ENCODE measurements at places on chromosomes 1 and 21. TPM values are rescaled to one million over a fixed set of nuclear protein-coding genes. Genes with fewer than 3 reads are reported as not detected.

DNA sequence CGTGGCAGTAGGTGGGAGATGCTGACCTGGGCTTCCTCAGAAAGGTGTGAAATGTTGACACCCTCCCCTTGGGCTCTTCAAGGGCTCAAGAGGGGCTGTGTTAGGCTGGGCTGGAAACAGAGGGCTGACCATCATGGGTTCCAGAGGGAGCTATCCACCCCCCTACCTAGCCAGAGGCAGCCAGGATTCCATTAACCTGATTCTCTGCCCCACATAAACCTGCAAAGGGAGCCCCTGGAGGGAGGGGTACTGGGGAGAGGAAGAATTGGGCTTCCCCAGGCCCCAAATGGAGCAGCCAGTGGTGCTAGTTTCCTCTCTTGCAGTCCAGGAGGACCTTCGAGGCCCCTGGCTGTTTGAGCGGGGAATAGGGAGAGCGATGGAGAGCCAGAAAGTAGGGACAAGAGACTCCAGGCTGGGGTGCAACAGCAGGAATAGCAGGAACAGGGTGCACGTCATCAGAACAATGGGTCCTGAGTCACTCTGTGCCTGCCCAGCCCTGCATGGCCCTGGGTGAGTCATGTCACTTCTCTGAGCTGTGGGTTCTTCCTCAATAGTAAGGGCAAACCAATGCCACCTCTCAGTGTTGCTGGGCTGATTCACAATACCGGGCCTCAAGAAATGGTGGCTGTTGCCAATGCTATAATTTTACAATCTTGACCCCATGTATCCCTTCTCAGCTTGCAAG is 121.2 kb downstream of the EPHB2 start:
- DNase-seq, result peak; percentile 32
- no peak overlapping the region for H3K4me3 ChIP-seq
- H3K27me3 ChIP-seq, result no peaks in the 10 kb centered on the region
- no peaks in the 10 kb centered on the region for H3K4me1 ChIP-seq

DNA sequence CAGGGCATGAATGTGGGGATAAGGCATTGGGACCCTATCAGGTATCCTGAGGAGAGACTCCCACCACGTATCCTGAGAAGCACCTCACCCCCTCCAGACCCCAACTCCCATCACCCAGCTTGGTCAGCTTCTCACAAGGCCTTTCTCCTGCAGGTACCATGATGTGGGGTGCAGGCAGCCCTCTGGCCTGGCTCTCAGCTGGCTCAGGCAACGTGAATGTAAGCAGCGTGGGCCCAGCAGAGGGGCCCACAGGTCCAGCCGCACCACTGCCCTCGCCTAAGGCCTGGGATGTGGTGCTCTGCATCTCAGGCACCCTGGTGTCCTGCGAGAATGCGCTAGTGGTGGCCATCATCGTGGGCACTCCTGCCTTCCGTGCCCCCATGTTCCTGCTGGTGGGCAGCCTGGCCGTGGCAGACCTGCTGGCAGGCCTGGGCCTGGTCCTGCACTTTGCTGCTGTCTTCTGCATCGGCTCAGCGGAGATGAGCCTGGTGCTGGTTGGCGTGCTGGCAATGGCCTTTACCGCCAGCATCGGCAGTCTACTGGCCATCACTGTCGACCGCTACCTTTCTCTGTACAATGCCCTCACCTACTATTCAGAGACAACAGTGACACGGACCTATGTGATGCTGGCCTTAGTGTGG is 1.3 kb downstream of the GPR3 start:
- H3K4me3 ChIP-seq, result no peak overlapping the region
- no peaks in the 10 kb centered on the region for H3K36me3 ChIP-seq
- H3K4me1 ChIP-seq, result peaks cover 8% of the 10 kb centered on the region
- H3K27ac ChIP-seq, result no peak overlapping the region

GRCh38 chr1:172980456-172980855 is 70.3 kb downstream of the TNFSF18 start:
- H3K27me3 ChIP-seq, result no peaks in the 10 kb centered on the region
- DNase-seq, result no peak
- no peaks in the 10 kb centered on the region for H3K36me3 ChIP-seq
- H3K27ac ChIP-seq, result no peak overlapping the region
- no peaks in the 10 kb centered on the region for H3K4me1 ChIP-seq
- H3K4me3 ChIP-seq, result no peak overlapping the region

- no peaks in the 10 kb centered on the region for H3K27me3 ChIP-seq
- H3K4me1 ChIP-seq, result no peaks in the 10 kb centered on the region
- no peak overlapping the region for H3K4me3 ChIP-seq
- no peak overlapping the region for H3K27ac ChIP-seq
- no peaks in the 10 kb centered on the region for H3K36me3 ChIP-seq
Observed at GRCh38 chr1:76141929-76142328, 67.4 kb downstream of the ST6GALNAC3 start.

GRCh38 chr1:219215477-219215876 is 41.8 kb downstream of the LYPLAL1 start:
- no peaks in the 10 kb centered on the region for H3K4me1 ChIP-seq
- DNase-seq, result no peak
- no peak overlapping the region for H3K4me3 ChIP-seq

DNA sequence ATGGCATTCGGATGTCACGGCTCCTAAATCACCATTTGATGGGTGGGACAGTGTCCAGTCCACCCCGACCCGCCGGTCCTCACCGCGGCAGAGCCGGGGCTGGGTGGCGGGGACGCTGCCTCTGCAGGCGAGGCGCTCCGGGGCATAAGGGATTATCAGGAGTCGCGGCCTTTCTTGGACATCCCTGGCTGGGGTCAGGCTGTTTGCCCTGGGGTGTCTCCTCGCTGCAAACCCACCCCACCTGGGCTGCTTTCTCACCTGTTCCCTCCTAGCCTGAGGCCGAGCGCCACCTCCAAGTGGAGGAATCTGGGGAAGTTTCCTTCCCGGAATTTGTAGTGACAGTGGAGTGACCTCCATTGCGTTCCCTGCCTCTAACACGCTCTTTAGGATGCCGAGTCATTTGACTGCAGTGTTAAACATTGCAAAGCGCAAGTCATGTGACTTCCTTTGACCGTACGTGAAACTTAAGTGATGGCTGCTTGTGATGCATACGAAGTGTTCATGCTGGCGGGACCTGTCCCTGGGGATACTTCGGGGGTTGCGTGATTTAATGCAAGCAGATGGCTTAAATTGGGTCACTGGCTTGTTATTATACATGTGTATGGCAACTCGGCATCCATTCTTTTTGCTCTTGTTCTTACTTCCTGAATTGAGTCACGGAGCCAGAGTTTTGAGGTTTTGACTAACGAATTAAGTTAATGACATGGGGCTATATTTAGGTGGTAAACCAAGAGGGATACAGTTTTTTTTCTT is 536 bp downstream of the LGALS8 start:
- H3K27me3 ChIP-seq, result no peaks in the 10 kb centered on the region
- peaks cover 3% of the 10 kb centered on the region for H3K36me3 ChIP-seq
- H3K4me3 ChIP-seq, result peak overlapping the region; percentile 85

GRCh38 chr1:163305441-163305840 is 16.3 kb upstream of the NUF2 start:
- DNase-seq, result no peak
- no peaks in the 10 kb centered on the region for H3K4me1 ChIP-seq
- H3K27me3 ChIP-seq, result no peaks in the 10 kb centered on the region
- no peak overlapping the region for H3K4me3 ChIP-seq
- H3K36me3 ChIP-seq, result no peaks in the 10 kb centered on the region

GRCh38 chr1:180594723-180595122 is 36.0 kb downstream of the OVAAL start:
- no peaks in the 10 kb centered on the region for H3K27me3 ChIP-seq
- no peak overlapping the region for H3K27ac ChIP-seq
- DNase-seq, result no peak
- no peak overlapping the region for H3K4me3 ChIP-seq
- no peaks in the 10 kb centered on the region for H3K4me1 ChIP-seq

- H3K4me1 ChIP-seq, result no peaks in the 10 kb centered on the region
- H3K27me3 ChIP-seq, result no peaks in the 10 kb centered on the region
Observed at GRCh38 chr1:93501829-93502369, 54.0 kb downstream of the FNBP1L start.

Gene RGS18
- polyA plus RNA-seq, result 0.11 TPM

Gene GMEB1
- polyA plus RNA-seq, result 10.9 TPM

Gene TMOD4
- 154 TPM for polyA plus RNA-seq

Gene SPRR1A
- polyA plus RNA-seq, result not detected
